ENCODE measurements at places on chromosomes 13 and 19.

DNA sequence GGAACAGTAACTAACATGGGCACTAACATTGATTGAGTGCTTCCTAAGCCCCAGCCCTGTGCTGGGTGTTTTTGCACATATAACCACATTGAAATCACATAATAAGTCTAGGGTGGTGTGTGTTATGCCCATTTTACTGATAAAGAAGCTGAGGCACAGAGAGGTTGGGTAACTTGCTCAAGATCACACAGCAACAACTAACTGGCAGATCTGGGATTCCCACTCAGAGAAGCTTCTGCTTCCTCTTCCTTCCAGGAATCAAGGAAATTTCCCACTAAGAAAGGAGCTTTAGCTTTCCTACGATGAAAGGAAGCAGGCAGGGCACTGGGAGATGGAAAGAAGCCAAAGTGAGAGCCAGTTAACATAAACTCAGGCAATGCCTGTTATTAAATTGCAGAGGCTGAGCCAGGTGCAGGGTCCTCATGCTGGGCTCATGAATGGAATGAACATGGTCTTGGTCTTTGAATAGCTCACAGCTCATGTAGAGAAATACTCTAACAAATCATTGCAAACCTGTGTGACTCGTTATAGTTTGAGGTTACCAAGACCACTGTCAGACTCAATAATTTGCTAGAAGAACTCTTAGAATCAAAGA is 10.1 kb downstream of the SSC5D start:
- DNase-seq: no peak

DNA sequence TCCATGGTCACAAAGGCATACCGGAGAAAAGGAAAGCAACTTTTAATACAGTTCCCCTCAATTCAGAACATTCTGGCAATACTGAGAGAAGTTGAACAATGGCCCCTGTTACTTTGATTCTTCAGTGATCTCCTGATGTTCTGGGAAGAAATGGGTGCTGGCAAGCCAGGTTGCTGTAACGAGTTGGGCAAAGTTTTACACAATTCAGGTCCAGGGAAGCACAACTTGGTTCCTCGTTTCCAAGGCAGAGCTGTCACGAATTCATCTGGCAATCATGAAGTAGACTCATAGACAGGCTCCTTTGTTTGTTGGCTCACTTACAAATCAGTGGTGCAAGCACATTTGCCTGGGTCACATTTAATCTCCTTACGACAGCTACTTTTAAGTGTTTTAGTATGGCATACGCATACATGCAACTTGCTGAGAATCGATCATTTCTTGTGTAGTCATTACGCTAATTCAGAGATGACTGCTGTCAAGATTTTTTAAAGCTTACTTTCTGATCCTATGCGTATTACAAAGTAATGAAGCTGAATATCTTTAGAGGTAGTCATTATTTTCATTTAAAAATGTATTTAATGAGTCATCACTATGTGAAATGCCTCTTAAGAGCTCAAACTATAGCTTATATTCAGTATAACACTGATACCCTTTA is 174.7 kb downstream of the GPC5 start:
- no peak for DNase-seq

DNA sequence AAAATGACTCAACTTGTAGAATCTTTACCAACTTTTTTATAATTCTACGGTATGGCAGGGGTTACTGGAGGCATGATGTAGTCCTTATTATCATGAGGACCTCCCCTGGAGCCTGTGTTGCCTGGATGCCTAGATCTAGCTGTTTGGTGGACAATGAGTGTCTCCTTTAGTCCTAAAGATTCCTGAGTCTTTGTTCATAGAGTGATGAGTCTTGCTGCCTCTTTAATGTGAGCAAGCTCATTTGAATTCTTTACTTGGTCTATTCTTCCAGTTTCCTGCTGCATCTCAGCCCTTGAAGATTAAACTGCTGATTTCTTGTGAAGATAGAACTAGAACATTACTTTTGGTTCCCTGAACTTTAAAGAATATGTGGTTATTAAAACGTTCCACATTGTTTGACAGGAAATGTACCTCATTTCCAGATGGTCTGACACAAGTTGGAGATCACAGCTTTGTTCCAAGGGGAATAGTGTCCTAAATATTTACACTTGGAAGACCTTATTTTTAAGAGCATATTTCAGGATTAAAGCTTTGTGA is 51.9 kb downstream of the SLAIN1 start:
- no peak for DNase-seq

DNA sequence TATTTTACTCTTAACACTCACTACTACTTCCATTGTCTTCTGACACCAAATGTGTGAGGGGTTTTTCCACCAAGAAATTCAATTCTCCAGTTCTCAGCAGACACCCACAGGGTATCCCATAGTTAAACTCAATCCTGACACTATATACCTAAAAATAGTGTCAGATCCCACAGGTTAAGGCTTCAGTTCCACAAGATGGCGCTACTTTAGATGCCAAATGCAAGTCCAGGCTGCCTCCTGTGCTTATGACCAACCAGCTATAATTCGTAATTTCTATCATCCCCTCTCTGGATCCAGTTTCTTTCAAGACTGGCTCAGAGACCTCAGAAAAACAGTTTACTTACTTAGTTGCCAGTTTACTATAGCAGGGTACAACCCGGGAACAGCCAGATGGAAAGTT is 1146.2 kb upstream of the SPRY2 start:
- DNase-seq: peak; percentile 45

DNA sequence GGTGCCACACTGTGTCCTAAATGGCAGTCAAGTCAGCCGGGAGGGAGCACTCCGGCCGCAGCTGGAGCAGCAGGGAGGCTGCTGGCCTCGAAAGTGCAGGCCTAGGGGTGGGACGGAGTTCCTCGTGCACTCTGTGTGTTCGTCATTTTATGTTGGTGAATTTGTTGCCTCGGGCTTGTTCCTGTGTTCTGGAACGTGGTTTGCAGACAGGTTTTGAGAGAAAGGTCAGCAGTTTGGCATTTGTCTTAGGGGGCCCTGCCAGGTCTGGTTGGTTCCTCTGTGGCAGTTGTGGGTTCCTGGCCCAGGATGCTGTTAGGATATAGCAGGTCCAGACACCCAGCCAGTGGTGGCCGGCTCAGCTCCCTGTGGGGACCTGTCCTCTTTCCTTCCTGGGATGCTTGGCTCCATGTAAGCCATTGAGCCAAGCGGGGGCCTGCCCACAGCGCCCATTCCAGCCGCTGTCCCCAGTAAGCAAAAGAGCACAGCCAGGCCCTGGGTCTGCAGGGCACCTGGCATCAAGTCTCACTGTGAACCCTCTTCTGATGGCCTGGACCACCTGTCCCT is 30.0 kb downstream of the MPHOSPH8 start:
- DNase-seq: no peak

- DNase-seq: peak; percentile 33
Observed at GRCh38 chr19:33394006-33394722, 20.7 kb downstream of the CEBPG start.

DNA sequence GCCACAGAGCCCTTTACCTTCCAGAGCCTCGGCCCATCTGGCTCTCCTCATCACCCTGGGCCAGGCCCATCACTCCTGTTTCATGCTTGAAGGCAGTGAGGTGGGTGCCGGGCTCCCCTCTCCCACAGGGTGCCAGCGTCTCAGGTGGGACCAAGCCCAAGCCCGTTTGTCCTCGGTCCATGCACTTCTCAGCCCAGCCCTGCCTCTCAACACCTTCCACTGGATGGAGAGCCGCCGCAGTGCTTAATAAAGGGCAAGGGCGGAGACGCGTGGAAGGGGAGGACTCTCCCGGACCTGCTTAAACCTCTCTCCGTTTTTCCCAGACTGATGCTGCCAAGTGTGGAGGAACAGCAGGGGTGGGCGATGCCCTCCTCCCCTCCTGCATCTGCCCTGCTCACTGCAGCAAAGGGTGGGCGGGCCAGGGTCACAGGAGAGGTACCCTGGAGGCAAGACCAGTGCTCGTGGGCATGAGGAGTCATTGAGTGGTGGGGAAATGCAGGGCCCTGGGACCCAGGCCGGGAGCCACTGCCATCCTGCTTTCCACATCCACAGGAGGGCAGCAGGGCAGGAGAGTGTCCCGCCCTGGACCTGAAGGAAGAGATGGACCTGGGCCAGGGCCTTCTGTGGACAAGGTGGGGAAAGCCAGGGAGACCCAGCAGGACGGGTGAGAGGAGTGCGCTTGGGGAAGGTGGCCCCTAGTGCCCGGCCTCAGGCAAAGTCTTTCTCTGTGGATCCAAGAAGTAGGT is 9.7 kb upstream of the ATP11A start:
- no peak for DNase-seq

DNA sequence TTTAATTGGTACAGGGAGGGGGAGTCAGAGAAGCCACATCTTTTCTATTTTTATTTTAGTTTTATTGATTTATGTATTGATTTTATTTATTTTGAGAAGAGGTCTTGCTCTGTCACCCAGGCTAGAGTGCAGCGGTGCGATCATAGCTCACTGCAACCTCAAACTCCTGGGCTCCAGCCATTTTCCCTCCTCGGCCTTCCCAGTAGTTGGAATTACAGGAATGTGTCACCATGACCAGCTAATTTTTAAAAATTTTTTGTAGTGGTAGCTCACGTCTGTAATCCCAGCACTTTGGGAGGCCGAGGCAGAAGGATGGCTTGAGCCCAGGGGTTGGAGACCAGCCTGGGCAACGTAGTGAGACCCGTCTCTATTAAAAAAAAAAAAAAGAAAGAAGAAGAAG is 4.1 kb downstream of the IL27RA start:
- DNase-seq: no peak

DNA sequence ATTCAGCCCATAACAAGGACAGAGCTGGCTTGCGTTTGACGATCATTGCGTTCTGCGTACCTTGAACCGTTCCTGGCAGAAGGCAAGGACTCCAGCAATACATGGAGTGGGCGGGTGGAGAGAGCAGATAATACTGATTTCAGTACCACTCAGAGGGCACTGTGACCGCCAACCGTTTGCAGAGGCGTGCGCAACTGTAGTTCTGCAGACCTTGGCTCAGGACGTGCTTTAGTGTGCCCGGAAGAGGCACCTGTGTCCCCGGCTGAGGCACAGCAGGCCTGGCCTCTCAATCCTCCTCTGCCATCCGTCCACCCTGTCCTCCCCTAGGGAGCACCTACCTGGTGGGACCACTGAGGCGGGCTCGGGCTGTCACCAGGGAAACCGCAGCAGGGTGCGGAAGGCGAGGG is 117.6 kb upstream of the USP29 start:
- no peak for DNase-seq

GRCh38 chr13:46178143-46178542 is 3.8 kb downstream of the LCP1 start:
- no peak for DNase-seq

DNA sequence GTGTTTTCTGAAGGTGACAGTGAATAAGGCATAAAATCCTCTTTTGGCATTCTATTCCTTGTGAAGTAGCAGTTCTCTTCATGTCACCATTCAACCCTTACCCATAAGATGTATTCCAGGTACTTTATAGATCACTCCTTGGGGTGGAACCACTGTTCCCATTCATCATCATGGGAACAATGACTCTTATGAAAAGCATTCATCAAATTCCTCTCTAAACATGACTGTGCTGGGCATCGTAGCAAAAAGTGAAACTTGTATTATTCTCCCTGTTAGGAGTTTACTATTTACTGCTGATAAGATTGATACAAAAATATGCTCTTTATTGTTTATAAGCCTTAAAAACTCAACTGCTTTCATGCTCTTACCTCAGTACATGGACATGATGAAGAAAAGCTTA is 793.4 kb downstream of the LIG4 start:
- DNase-seq: no peak

DNA sequence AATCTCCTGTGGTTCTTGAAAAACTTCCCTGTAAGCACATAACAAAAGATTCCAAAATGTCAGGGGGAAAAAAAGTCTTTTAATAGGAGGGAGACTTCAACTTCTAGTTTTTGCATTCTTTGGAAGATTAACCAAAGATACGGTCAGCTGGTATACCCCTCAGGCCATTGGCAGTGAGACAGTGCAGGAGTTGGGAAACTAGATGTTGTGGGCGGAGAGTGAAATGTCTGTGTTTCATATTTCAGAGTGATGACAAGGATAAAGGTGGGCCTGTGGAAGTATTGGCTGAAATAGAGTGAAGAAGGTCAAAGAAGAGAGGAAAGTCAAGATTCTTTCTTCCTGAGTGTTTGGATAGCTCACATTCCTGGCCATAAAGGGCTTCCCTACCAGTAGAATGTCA is 40.8 kb downstream of the CYP2B6 start:
- DNase-seq: no peak

DNA sequence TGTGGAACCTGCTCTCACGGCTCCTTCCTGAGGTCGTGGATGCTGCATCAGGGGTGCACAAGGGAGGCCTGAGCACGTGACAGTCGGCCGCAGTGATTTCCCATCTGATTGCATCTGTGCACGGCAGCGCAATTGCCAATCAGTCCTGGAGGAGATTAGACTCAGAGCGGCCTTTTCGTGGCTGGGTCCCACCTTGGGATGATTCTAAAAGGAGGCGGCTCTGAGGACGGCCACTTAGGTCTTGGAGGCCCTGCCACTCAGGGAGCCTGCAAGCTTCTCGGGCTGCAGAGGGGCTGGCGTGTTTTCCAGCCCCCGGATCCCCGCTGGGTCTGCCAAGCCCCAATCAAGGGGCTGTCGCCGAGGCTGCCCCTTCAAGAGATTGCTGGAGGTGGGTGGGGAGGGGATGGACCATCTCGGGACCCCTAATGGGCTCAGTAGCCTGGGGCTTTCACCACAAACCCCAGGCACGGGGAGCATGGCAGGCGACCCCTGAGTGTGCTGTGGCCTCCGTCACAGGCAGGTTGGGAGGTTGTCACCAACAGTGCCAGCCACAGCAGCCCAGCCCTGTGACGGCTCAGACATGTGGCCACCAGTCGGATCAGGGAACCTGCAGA is 51.6 kb downstream of the SOX1 start:
- DNase-seq: no peak

DNA sequence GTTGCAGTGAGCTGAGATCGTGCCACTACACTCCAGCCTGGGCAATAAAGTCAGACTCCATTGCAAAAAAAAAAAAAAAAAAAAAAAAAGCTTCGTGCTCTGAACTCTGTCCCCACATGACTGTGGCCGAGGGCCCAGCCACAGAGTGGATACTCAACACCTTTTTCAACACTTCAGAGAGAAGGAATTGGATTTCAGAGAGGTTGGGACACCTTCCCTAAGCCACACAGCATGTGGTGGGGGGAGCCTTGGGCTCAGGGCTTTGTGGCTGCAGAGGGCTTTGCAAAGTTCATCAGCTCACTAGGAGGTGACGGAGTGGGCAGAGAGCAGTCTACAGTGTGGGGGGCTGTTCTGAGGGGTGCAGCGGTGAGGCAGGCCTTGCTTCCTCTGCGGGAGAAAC is 9.5 kb downstream of the LSM7 start:
- no peak for DNase-seq

GRCh38 chr13:35449821-35450220 is 26.7 kb downstream of the MAB21L1 start:
- DNase-seq: no peak

DNA sequence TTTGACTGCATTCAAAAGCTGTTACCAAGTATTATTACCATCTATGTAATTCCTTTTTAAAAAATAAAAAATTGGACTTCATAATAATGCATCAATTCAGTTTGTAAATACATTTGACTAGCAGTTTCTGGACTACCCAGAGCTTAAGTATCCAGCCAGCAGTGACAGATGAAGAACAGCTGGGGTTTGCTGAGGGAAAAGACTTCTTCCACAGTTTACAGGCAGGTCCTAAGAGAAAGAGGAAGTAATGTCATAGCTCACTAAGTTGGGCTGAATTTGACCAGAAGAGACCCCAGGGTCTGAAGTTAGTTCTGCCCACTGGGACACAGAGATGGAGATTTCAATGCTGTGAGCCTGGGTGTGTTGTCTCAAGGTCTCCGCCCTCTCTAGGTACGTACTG is 96.4 kb downstream of the MBNL2 start:
- DNase-seq: no peak

- DNase-seq: peak; percentile 22
Observed at GRCh38 chr13:113902986-113903775, 39.3 kb upstream of the GAS6 start.

GRCh38 chr13:91767651-91768050 is 369.2 kb downstream of the GPC5 start:
- DNase-seq: no peak
